ENCODE measurements at places on chromosomes 12 and 14. TPM values are rescaled to one million over a fixed set of nuclear protein-coding genes. Genes with fewer than 3 reads are reported as not detected.

GRCh38 chr12:79685068-79685467 lies 5.7 kb downstream of the PAWR start:
- peaks cover 3% of the 10 kb centered on the region for H3K4me1 ChIP-seq
- H3K4me3 ChIP-seq, result no peak overlapping the region
- H3K27ac ChIP-seq, result peak overlapping the region; percentile 42
- H3K36me3 ChIP-seq, result no peaks in the 10 kb centered on the region
- no peak for DNase-seq

- H3K27ac ChIP-seq, result no peak overlapping the region
- no peak for DNase-seq
- peaks cover 8% of the 10 kb centered on the region for H3K27me3 ChIP-seq
- H3K4me1 ChIP-seq, result peaks cover 25% of the 10 kb centered on the region
- H3K4me3 ChIP-seq, result peak overlapping the region; percentile 51
Observed at GRCh38 chr12:57765003-57765697, 1.7 kb downstream of the CYP27B1 start.

DNA sequence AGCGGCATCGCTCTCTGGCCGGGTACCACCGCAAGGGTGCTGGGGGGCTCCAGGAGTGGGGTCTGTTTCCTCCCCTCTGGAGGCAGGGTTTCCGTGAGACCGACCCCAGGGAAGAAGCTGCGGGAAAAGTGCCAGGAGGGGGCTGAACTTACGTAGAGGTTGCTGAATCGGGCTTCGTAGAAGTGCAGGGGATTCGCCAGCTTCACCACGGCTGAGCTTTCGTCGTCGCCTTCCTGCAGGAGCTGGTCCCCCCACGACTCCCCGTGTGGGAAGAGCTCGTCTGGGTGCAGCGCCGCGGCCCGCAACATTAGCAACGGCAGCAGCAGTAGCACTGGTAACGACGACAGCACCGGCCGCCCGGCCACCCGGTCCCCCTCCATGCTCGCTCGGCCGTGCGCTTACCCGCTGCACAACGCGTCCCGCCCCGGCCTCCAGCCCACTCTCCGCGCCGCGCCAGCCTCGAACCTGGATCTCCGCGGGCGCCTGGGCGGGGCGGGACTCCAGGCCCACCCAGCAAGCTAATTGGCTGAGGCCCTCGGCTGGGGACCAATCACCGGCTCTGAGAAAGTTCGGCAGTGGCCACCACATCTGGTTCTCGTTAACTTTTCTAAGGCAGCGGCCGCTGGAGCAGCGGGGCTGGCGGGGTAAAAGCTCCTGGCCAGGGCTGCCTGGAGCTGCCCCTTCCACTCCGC lies at the start of gene NID2:
Gene NID2 (minus strand): TSS at position 445 of the 692 bp plus-strand sequence. CDS start 65 bp downstream, at position 380.
- H3K4me3 ChIP-seq, result peak within 1 kb of the TSS; percentile 56
- H3K36me3 ChIP-seq, result no peaks in the 10 kb centered on the region
- no peak for DNase-seq
- peak within 1 kb of the TSS; percentile 85 for H3K27ac ChIP-seq

DNA sequence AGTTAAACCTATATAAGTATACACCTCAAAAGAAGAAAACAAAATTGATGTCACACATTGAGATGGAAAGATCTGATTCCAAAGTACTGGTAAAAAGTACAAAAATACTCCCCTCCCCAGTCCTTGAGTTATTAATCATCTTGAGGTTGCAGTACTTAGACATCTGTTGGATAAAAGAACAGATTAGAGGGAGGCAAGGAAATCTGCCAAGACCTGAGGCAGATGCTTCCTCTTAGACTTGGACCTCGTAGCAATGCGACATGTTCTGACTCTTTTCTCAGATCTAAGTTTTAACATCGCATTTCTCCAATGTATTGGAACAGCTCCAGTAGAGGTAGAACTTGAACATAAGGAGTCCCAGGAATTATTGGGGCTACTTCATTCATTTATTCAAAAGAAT lies 187.9 kb upstream of the GRIN2B start:
- H3K27ac ChIP-seq, result no peak overlapping the region
- DNase-seq, result no peak
- H3K4me3 ChIP-seq, result no peak overlapping the region
- no peaks in the 10 kb centered on the region for H3K27me3 ChIP-seq

DNA sequence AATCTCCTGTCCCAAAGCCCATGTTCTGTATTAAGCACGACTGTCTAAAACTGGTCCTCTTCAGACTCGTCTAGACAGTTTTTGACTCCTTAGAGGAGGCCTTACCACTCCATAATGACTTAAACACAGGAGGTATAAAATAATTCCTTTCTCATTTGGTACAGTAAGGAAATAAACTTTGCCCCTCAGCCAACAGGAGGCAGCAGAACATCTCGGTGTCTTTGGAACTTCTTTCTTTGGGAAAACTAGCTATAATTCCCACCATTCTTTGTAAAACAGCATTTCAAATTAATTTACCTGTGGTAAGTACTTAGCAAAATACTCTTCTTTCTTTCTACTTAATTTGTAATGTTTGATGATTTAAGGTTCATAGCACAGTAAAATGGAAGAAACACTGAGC lies 292.7 kb upstream of the G2E3 start:
- no peaks in the 10 kb centered on the region for H3K36me3 ChIP-seq
- no peak overlapping the region for H3K27ac ChIP-seq
- DNase-seq, result no peak
- H3K4me1 ChIP-seq, result no peaks in the 10 kb centered on the region
- H3K4me3 ChIP-seq, result no peak overlapping the region

- H3K36me3 ChIP-seq, result no peaks in the 10 kb centered on the region
- no peak for DNase-seq
- no peaks in the 10 kb centered on the region for H3K4me1 ChIP-seq
- no peak overlapping the region for H3K4me3 ChIP-seq
- no peak overlapping the region for H3K27ac ChIP-seq
Observed at GRCh38 chr14:96827290-96827689, 30.1 kb downstream of the VRK1 start.

- no peaks in the 10 kb centered on the region for H3K4me1 ChIP-seq
- DNase-seq, result no peak
- H3K4me3 ChIP-seq, result no peak overlapping the region
- no peak overlapping the region for H3K27ac ChIP-seq
- no peaks in the 10 kb centered on the region for H3K27me3 ChIP-seq
Observed at GRCh38 chr12:98559666-98560065, 33.8 kb upstream of the SLC25A3 start.

DNA sequence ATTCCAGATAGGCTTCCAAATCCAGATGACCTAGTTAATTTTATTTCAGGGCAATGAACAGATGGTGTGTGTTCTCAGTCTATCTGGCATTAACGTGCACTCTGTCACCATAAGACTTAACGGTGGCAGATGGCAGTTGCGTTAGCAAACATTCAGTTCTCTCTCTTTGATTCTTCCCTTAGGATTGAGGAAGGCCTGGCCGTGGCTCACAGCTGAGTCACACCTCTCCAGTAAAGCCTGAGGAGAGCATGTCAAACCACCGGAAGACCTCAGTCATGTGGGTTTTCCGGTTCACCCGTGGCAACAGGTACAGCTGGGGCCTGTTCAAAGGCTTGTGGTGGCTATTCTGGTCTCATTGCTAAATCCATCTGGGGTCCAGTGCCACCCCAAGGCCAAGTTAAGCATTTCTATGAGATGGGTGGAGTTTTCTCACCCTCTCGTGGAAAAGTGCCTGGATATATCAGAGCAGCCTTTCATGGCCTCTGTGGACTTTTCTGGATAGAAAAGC lies 545.1 kb upstream of the ATP2B1 start:
- H3K27ac ChIP-seq, result peak overlapping the region; percentile 25
- peaks cover 34% of the 10 kb centered on the region for H3K4me1 ChIP-seq
- DNase-seq, result peak; percentile 13
- H3K4me3 ChIP-seq, result no peak overlapping the region

DNA sequence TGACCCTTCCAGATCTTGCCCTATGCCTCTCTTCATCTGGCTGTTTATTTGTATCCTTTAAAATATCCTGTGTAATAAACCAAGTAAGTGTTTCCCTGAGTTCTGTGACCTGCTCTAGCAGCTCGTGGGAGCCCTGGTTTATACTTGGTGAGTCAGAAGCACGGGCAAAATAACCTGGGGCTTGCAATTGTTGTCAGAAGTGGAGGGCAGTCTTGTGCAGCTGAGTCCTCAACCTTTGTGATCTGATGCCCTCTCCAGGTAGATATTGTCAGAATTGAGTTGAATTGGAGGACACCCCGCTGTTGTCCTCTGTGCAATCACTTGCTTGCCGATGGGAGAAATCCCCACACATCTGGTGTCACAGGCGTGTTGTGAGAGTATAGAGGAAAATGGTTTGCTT lies 62.5 kb upstream of the PRICKLE1 start:
- no peaks in the 10 kb centered on the region for H3K27me3 ChIP-seq
- no peaks in the 10 kb centered on the region for H3K36me3 ChIP-seq
- H3K4me1 ChIP-seq, result no peaks in the 10 kb centered on the region
- H3K4me3 ChIP-seq, result no peak overlapping the region

CLEC1B gene
- total RNA-seq, result not detected

CYP27B1 gene
- total RNA-seq, result 0.95 TPM

SLC17A8 gene
- not detected for total RNA-seq
